Brain pericyte (primary cell): ENCODE measurements at places on chromosomes 12 and 14.

- DNase-seq, result no peak
Observed at GRCh38 chr14:68634332-68634731, 158.5 kb downstream of the ZFP36L1 start.

DNA sequence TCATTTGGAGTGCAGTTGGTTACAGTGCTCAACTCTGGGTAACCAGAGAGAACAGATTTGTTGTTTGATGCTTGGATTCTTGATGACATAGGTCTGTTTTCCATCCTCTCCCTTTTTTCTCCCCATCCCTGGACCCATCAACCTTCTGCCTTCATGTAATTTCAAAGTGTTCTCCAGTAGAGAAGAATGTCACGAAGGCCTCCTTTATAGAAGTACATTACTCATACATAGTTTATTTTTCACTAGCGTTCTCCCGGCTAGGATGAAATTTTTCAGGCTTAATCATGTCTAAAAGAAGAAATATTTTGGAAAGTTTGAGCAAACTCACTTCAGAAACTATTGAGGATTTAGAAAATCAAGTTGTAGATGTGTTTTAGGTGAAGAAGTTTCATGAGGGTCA is 20.9 kb upstream of the APPL2 start:
- no peak for DNase-seq

DNA sequence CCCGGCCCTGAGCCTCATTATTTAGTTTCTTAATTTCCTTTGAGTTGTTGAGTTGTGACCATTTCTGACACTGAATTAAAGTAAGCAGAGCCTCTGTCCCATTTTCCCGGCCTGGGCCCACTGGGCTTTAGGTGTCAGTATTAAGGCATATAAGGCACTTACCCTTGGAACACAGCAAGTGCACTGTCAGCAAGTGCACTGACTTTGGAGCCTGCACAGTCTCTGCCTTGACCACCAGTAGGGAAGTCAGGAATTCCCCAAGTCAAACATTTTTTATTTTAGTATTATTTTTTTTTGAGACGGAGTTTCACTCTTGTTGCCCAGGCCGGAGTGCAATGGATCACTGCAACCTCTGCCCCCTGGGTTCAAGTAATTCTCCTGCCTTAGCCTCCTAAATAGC is 56.6 kb downstream of the MAX start:
- DNase-seq, result no peak

DNA sequence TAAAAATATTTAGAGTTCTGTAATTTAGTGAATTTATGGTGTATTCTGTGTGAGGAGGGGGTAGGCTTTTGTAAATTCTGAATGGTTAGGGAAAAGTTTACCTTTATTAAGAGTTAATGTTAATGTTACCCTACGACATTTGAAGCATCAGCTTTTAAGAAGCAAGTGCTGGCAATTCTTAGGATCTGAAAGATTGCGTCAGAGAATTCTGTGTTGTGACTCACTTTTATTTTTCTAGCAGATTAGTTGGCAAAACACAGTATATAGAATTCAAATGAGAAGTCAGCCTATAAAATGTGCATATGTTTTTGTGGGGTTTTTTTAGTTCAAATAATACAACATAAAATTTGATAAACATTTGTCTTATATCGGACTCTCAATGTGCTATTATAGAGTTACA is 97.6 kb downstream of the RAD52 start:
- peak; percentile 27 for DNase-seq

GRCh38 chr14:102088012-102088792 is 1.4 kb upstream of the HSP90AA1 start:
- DNase-seq, result no peak

DNA sequence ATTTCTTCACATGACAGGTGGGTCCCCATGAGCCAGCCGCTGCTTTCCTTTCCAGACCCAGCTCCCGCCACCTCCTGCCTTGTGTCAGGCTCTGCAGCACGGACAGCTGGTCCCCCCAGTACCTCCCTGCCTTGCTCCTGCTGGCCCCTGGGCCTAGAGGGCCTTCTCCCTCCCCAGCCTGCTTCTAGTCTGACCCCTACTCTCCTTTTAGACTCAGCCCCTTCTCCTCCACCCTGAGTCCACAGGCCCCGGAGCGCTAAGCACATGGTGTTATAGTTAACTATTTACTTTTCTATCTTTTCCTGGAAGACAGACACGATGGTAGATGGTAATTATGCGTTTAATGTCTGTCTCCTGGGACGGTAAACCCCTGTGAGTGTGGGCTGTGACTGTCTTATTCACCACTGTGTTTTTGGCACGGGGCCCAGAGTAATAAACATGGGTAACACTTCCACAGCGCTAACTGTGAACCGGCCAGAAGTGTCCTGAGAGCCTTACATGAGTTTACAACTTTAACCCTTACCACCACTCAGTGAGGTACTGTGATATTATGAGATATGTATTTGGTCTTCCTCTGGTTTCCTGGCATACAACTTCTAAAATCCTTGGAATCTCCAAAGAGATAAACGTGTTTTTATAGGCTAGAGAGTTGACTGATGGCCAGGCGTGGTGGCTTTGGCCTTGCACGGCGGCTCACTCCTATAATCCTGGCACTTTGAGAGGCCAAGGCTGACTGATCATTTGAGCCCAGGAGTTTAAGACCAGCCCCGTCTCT is 41.2 kb downstream of the DGLUCY start:
- no peak for DNase-seq

- DNase-seq, result no peak
Observed at GRCh38 chr14:99043267-99043615, 228.8 kb downstream of the BCL11B start.

DNA sequence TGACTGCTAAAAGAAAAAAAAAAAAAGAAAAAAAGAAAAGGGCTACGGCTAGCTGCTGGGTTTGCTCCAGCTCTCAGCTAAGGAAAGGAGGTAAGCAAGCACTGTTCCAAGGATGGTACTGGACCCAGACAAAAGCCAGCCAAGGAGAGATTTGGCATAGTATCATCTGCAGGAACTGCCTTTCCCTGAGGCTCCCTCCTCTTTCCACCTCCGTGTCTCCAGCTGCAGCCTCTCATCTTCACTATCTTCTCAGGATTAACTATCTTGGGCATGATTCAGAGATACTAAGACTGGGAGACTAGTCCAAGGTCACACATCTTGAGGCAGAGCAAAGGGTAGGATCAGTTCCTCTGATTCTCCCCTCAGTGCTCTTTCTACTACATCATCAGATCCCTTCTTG is 6.0 kb downstream of the KITLG start:
- no peak for DNase-seq

GRCh38 chr12:26828280-26829073 is 4.5 kb downstream of the ITPR2 start:
- DNase-seq, result no peak

- DNase-seq, result no peak
Observed at GRCh38 chr12:47864646-47865235, 40.1 kb downstream of the VDR start.

DNA sequence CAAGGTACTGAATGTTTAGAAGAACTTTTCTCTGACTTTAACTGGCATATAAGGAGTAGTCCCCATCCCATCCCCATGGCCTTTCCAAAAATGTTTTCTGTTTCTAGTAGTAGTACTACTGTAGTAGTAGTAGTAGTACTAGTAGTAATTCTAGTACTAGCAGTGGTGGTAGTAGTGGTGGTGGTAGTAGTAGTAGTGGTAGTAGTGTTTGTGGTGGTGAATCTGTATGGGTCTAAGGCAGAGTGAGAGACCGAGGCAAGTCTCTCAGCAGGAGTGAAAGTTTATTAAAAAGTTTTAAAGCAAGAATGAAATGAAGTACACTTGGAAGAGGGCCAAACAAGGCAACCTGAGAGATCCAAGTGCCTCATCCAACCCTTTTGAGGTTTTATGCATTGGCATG is 58.6 kb downstream of the FOXN4 start:
- no peak for DNase-seq

DNA sequence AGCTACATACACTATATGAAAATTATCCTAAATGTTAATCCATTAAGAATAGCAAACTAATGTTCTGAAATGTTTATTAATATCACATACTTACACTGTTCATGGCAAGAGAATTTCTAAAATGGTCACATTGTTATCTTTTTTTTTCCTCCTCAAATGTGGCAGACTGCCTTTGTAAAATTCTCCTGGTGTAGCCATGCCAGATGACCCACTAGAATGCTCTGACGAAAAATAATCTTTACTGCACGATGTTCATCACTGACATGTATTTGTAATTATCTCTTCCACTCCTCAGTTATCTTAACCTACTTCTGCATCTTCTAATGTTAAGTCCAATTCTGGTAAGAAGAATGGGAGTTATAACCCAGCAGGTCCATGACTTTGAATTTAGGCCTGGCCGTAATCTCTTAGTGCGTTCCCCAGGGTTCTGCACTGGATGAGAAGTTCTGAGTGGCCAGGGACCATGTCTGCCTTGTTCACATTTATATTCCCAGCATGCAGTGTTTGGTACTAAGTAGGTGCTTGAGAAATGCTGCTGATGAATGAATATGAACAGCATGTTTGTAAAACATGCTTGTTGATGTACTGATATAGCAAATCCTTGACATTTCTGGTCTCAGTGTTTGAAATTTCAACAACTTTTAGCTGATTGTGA is 46.7 kb downstream of the NOPCHAP1 start:
- DNase-seq, result no peak

DNA sequence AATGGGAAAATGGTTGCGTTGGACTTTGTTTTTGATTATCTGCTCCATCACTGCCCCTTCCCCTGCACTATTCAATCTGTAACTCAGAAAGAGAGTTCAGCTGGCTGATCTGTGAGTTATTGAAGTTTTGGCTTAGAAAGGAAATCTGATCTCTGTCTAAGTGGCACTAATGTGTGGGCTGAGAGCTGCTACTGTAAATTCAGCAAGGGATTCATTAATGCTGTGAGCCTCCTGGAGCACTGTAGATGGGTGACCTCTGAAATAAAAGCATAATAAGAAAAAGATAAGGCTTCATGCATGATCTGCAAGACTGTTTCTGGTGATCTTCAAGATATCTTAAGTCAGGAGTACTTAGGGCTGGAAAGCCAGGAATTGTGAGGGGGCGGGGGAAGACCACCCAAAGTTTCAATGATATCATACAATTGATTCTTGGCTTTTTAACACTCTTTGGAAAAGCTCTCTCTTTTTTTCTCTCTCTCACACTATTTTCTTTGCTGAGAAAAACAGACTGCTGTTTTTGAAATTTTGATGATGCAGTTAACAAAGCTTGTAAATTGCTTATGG is 101.1 kb downstream of the C12orf75 start:
- DNase-seq, result no peak

- DNase-seq, result no peak
Observed at GRCh38 chr12:87376722-87377121, 652.5 kb downstream of the C12orf50 start.

DNA sequence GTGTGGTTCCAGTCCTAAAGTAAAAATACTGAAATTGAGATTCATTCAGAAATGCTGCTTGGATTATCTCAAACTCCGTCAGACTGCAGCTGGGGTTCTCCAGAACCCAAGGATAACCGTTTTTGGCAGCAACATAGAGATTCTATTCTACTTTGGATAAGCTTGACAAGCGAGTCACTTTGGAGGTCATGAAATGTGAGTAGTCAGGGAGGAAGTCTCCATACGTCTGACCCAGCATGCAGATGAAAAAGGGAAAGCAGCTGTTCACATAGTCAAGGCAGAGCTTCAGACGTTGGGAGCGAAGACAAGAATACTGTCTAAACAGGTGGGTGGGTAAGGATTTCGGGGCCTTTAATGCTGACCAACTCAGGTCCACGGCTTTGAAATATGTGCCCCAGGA is 14.9 kb upstream of the HSP90B1 start:
- DNase-seq, result no peak

DNA sequence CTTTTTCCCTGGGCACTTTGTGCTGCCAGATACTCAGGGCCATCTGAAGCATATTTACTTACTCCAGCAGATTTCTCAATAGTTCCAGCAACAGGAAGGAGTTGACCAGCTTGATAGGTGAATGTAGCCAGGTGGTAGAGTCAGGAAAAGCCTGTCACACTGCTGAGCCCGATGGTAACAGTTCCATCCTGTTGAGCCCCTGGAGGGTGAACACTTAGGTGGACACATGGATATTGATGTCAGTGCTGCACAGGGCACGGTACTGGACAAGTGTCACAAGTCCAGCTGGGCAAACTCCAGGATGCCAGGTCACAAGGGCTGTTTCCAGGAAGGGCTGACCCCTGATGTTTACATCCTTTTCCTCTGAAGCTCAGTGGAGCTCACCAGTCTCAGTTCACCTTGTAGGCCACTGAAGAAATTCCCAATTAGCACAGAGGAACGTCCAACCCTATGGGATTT is 2.3 kb upstream of the SMOC1 start:
- DNase-seq, result no peak

GRCh38 chr14:51283402-51284085 is 43.5 kb downstream of the TMX1 start:
- peak; percentile 70 for DNase-seq

- no peak for DNase-seq
Observed at GRCh38 chr14:88473791-88474190, 81.0 kb downstream of the PTPN21 start.

DNA sequence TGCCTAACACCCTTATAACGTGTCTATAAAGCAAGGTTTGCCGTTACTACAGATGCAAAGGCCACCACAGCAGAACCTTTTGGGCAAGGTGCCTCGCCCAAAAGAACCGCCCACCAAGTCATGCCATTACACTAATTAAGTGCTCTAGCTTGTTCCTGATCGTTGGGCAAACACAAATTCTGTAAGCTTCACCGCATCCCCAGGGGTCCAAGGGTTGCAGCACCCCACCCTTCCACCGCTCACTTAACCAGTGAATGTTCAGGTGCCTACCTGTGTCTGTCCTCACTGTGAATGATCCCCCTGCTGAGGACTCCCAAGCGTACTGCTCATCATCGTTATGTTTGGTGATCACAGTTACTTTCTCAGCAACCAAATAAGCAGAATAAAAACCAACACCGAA is 1.4 kb downstream of the HSP90AA1 start:
- no peak for DNase-seq

- no peak for DNase-seq
Observed at GRCh38 chr14:105538481-105539049, 12.2 kb downstream of the TMEM121 start.

DNA sequence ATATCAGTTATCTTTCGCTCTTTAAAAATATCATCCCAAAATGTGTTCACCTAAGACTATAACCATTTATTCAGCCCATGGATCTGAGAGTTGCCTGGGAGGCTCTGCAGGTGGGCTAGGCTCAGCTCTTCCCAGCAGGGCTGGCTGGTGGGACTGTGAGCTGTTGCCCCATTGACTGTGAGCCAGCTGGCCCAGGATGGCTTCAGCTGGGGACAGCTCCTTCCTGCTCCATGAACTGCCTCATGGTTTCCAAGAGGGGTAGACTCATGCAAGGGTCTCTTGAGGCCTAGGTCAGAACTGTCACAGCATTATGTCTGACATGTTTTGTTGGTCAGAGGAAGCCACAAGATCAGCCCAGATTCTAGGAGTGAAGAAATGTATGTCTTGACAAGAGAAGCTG is 114.1 kb upstream of the E2F7 start:
- DNase-seq, result no peak

GRCh38 chr14:103066399-103066798 is 9.1 kb upstream of the CDC42BPB start:
- DNase-seq, result no peak

DNA sequence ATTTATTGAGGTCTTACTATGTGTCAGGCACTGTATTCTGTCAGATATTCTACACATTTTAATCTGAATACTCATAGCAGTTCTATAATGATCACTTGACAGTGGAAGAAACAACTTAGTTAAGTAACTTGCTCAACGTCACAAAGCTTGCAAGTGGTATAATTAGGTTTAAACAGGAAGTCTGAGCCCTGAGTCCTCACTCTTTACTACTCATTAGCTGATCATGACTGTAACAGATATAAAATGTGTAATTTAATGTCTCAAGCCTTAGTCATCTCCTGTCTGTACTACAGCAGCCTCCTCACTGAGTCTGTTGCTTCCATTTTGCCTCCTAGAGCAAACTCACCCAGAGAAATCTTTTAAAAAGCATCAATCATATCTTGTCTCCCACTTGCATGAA is 38.9 kb downstream of the PPP4R4 start:
- DNase-seq, result no peak
